Activated CD8-positive, alpha-beta T cell treated with anti-CD3 and anti-CD28 coated beads, Interleukin-2, amount 10 ng/mL, durations not matched to agents 7 days and 5 days (primary cell): ENCODE measurements at places on chromosomes 7 and 10. TPM values are rescaled to one million over a fixed set of nuclear protein-coding genes. Genes with fewer than 3 reads are reported as not detected.
A peak's percentile ranks its signal among the peaks of the same experiment; 100 is the strongest.

DNA sequence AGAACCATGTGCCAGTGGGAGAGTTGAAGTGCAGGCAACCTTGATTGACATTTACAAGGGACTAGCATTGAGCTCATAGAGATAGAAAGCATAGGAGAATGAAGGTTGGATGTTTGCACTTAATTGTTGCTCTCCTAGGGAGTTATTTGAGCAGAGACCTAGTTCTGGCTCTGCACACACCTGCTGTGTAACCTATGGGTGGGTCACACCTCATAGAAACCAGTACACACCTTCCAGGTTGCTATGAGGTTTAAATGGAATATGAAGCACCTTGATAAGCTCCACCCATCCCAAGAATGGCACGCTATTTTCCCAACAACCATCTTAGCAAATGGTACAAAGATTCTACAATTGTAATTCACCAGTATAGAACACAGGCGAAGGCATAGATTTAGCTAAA lies 86.2 kb upstream of the AOAH start:
- no peak for DNase-seq

The ABCC2 gene
- 0.76 TPM for total RNA-seq

The C10orf90 gene
- total RNA-seq: not detected

DNA sequence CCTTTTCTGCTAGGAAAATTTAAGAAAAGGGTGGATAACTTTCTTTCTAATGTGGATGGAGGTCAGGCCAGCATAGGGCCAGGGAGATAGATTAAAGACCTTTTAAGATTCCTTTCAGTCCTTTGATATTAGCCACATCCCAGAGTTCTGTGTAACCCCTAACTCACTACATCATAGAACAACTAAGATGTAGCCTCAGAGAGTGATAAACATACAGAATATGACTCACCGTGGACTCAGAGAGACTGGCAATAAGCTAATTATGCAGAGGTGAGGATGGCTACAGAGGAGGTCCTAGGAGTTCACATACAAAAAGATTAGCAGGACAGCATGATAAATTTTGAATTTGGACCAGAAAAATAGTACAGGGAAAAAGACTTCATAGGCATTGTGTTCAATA lies 141.0 kb downstream of the AOAH start:
- no peak for DNase-seq

- no peak for DNase-seq
Observed at GRCh38 chr7:101576998-101577397, 52.1 kb downstream of the MYL10 start.

The ACTL6B gene
- not detected for total RNA-seq

The COL17A1 gene
- not detected for total RNA-seq

GRCh38 chr7:37786741-37787569 lies 61.4 kb upstream of the NME8 start:
- DNase-seq: no peak

The PDE1C gene
- total RNA-seq: not detected

DNA sequence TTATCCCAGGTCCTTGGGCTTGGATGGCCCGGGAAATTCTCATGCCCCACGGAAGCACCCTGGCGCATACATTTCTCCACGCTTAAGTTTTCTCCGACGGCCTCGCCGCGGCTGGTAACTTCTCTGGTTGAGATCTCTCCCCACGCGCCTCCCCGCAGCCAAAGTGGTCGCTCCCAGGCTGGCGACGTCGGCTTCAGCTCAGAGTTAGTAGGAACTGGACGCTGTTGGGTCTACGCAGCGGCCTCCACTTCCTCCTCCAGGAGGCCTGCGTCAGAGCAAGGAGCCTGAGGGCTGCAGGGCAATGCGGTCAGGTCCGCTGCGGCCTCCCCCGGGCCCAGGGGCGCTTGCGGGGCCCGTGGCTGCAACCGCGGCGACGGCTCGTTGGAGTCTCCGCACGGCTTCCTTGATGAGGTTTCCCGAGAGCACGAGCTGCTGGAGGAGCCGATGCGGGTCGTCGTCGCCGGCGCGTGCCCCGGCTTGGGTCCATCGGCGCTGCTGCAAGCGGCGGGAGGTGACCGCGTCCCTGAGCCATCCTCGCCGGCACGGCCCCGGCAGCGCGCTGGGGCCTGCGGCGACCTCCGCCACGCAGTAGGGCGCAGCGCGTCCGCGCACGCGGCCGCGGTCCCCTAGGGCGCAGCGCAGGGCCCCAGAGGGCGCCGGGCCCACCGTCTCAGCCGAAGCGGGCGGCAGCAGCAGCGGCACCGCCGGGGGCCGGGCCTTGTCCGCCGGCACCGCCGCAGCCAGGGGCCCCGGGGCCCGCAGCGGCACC lies 744 bp downstream of the FRAT2 start:
- peak; percentile 53 for DNase-seq

The GPER1 gene
- 0.13 TPM for total RNA-seq

- DNase-seq: no peak
Observed at GRCh38 chr10:5905854-5906507, 15.9 kb downstream of the FBH1 start.

GRCh38 chr10:4812046-4812445 lies 14.0 kb upstream of the AKR1E2 start:
- no peak for DNase-seq

The RAMP3 gene
- total RNA-seq: not detected
